ENCODE measurements at places on chromosomes 2 and 18. TPM values are rescaled to one million over a fixed set of nuclear protein-coding genes. Genes with fewer than 3 reads are reported as not detected.

DNA sequence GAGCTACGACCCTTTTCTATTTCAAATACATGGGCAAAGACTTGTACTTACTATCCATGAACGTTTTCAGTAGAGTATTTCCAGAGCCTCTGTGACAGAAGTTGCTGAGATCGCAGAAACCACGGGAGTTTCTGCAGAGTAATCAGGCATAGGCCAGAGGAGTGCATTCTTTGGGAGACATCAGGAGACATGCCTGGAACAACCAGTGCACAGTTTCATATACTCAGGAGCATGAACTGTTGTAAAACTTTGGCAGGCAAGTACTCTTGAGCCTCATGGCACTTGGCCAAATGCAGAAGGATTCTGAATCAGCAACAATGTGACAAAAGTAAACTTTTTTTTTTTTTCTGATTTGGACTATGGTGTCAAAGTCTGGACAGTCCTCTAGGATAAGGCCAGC lies 307.1 kb downstream of the GRB14 start:
- DNase-seq: peak; percentile 1

- no peak for DNase-seq
Measured at GRCh38 chr2:205527801-205528200, 154.5 kb upstream of the NRP2 start.

- DNase-seq: no peak
Measured at GRCh38 chr18:23673725-23674124, 11.0 kb upstream of the ANKRD29 start.

G6PC2 gene
- total RNA-seq: not detected

CETN1 gene
- not detected for total RNA-seq

All from fibroblast of villous mesenchyme (primary cell).